ENCODE measurements at places on chromosomes 6 and 20.
A peak's percentile ranks its signal among the peaks of the same experiment; 100 is the strongest.

DNA sequence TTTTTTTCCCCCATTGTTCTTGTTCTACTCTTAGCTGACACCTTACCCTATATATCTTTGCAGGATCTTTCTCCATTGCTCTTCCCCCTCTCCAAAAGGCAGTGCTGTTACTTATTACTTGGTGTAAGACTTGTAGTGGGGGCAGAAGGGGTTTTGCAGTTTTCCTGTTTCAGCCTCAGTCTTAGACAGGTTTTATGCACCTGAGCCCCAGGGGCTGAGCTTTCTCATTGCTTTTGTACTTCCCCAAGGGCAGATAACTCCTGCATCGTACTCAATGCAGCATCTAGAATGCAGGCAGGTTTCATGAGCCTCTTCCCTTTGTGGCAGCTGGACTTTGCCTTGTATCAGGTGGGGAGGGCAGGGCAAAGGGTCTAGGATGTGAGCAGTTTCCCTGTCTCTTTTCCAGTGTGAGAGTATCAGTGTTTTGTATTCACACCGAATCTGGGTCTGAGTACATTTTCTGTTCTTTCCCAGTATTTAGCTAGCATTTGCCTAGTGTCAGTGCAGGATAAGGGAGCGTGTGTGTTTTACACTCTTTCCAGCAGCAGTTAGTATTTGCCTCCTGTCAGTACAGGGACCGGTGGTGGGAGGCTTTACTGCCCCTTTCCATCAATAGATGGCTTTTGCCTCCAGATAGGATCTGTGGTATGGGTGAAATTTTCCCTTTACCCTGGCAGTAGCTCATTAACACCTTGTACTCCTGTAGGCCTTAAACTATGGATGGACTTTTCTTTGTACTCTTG is 19.6 kb downstream of the CYB5R4 start:
- DNase-seq, result no peak

- DNase-seq, result peak; percentile 11
These were observed 7.8 kb upstream of the MDGA1 start for GRCh38 chr6:37705239-37706051.

- no peak for DNase-seq
These were observed 1955.7 kb upstream of the DEFB115 start for GRCh38 chr20:29301624-29302259.

DNA sequence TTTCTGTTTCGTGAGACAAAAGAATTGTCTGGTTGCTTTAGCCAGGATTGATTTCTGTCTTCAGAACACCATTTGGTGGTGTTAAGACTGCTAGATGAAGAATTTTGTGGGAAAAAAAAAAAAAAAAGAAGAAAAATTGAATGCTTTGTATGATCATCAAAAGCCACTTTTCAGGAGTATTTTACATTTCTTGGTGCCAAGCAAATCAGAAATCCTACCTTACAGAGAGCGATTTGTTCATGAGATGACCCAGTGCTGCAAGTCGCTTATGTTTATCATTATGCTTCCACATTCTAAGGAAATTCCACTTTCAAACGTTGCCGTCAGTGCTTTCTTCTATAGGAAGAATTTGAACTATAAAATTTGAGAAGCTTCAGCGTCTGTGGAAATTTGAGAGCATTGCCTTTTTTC is 228.7 kb downstream of the BCKDHB start:
- no peak for DNase-seq

- DNase-seq, result no peak
These were observed 425.8 kb downstream of the FRK start for GRCh38 chr6:115634887-115635286.

DNA sequence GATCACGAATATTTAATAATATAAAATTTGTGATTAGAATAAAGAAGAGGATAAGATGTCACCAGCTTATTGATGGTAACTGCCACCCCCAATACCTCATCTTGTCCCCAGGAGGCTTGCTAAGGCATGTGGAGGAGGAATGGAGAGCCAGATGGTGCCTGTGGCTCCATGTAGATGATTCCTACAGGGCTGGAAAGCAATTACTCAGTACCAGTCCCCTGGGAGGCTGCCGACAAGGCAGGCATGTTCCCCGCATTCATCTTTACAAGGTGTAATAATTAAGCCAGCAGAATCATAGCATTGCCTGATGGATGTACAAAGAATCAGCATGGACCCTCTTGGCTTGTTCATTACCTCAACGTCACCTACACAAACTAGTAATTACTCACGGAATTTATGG is 155.3 kb downstream of the PLCB1 start:
- no peak for DNase-seq

- no peak for DNase-seq
These were observed 36.1 kb downstream of the C6orf132 start for GRCh38 chr6:42106112-42107023.

DNA sequence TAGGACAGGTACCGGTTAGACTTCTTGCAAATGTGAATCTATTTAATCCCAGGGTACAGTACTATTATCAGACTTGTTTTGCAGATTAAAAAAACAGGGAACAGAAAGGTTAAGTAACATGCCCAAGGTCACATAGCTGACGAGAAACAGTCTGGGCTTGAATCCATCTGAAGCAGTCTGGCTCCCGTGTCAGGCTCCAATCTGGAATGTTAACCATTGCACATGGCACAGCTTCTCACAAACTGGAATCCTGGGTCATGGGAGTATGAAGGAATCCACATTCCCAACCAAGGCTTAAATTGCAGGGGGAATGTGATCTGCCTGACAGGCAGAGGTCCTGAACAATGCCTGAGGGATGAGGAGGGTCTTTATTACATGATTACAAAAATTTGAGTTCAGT is 187.5 kb upstream of the SPTLC3 start:
- DNase-seq, result no peak

- DNase-seq, result no peak
These were observed 370.6 kb upstream of the FLRT3 start for GRCh38 chr20:14707865-14708596.

- DNase-seq, result no peak
These were observed 134.2 kb downstream of the MRPL14 start for GRCh38 chr6:43992783-43993644.

- no peak for DNase-seq
These were observed 15.8 kb downstream of the SHPRH start for GRCh38 chr6:145948328-145948727.

DNA sequence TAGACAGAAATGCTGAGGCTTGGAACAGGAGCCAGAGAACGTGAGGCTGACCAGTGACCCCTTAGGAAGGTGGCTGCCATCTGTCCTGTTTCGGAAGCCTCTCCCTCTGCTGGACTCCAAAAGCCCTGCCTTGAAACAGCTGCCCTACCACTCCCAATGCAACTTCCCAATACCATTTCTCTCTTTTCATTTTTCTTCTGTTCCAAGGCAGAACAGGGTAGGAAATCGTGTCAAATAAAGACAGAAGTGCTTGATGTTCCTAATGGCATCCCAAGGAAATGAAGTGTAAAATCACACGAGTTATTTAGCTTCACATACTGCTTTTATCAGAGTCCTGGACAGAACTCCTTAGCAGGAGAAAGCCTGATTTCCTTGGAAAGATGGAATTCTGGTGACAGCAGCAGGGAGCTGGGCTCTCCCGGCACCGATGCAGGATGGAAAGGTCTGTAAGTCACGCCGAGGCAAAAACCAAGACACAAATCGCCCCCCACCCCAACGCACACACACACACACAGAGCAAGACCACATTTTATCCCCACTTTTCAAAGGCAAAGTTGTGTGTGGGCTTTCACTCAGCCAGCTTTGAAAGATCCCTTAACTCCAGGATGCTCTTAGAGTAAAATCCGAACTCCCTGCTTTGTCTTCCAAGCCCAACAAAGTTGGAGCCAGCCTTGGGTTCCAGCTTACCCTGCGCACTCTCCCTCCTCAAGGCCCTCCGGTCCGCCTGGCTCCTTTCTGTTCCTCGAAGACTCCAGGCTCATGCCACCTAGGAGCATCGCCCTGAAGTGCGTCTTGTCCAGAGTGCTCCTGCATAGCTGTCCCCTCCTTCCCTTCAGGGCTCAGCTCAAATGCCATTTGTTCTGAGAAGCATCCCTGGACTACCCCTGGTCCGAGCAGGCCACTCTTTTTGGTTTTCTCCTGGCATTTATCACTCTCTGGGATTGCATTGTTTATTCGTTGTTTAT is 11.6 kb upstream of the STX16 start:
- DNase-seq, result no peak

DNA sequence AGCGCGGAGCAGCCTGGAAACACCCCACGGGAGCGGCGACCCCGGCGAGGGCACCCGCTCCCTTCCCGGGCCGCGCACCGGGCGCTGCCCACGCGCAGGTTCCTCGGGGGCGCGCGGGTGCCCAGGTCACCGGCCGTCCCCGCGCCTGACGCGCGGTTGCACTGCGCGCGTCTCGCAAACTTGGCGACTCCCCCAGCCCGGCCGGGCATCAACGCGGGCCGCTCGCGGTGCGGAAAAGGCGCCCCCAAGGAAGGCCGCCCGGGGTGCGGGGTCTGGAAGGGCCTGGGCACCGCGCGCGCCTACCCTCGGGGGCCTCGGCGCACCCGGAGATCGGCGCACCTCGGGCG is 555 bp upstream of the ZBTB46 start:
- no peak for DNase-seq

GRCh38 chr6:137415127-137415833 is 78.9 kb downstream of the OLIG3 start:
- no peak for DNase-seq

- no peak for DNase-seq
These were observed 12.3 kb upstream of the DSP start for GRCh38 chr6:7529141-7529540.

GRCh38 chr20:47356220-47356525 is 326 bp downstream of the ZMYND8 start:
- no peak for DNase-seq

DNA sequence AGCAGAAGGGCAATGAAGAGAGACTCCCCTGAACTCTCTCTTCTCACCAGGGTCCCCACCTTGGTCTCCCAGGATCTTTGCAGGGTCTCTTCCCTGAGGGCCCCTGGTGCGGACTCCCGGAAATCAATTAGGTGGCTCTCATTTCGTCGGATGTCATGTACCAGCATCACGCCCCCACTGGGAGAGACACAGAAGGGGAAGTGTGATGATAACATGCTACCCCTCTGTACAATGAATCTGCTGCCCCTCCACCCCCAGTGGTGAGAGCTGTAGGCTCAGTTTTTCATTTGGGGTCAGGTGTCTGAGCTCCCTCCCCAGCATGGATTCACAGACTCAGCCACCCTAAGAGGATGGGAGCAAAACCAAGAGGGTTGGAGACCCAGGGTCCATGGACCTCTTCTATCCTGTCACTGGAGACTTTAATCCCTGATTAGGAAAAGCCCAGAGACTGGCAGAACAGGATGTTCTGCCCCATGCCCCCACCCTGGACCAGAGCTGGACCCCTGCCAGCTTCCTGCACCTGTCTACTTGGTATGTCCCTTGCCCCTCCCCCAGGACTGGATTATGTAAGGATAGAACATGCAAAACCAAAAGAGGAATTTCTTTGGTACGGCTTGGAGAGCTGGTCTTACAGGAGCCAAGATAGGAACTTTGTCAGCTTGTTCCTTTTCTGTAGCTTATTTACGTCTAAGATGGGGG is 11.1 kb downstream of the GGT7 start:
- no peak for DNase-seq
